Hippocampal formation (tissue), 2 donors: ENCODE measurements at places on chromosomes 7 and 10.

DNA sequence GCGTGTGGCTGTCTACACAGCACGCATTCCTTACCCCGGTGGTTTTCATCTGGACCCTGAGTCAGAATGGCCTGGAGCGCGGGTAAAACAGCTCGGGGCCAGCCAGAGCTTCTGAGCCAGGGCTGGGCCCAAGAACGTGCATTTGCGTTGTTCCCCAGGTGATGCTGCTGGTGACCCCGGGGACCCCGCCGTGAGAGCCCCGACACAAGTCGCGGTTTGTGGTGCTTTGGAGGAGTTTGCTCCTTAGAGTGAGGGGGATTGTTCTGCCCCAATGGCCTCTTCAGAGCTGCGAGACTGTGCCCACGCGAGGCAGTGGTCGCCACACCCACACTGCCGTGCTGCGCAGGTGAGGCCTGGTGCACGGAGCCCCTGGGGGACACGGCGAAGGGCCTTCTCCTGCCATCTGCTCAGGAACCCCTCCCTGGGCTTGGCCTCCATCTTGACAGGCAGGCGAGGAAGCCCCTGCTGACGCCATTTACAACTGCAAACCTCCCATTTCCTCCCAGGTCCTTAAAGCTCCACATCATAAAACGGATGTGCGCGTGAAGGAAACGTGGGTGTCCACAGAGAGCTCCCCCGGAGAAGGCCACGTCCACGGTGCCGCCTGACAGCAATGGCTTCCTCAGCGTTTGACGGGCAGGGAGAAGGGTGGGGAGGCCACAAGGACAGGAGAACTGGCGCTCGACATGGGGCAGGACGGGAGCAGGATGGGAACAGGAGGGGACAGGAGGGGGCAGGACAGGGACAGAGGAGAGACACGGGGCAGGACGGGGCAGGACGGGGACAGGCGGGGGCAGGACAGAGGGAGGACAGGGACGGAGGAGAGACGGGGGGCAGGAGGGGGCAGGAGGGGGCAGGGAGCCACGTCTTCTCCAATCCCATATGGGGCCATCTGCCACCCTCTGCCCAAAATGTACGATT, 477.2 kb downstream of the DNAJB6 start:
- no peak for DNase-seq

DNA sequence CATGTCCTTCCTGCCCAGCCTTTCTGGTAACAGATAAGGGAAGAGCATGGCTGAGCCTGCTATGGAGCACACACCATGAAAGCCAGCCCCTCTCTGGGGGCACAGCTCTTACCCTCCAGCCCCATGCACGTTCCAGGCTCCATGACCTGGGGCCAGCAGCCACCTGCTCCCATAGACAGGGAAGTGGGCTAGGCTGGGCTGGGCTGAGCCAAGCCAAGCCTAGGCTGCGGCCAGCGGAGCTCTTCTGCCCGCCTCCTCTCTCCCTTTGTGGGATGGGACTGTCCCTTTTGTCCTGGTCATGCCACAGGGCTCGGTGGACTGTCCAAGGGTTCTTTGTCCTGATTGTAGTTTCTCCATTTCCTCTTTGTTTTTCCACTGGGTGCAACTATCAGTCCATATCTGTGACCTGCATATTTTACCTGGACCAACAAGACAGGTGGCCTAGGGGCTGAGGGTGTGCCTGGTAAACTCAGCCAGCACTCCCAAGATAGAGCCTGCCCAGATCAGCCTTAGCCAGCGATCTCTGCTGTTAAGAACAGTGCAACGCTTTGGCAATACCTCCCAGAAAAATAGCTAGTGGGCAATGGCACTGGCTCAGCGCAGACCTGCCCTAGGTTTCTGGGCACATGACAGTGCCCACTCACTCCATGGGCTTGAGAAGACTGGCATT, 97.2 kb upstream of the BTBD16 start:
- no peak for DNase-seq

DNA sequence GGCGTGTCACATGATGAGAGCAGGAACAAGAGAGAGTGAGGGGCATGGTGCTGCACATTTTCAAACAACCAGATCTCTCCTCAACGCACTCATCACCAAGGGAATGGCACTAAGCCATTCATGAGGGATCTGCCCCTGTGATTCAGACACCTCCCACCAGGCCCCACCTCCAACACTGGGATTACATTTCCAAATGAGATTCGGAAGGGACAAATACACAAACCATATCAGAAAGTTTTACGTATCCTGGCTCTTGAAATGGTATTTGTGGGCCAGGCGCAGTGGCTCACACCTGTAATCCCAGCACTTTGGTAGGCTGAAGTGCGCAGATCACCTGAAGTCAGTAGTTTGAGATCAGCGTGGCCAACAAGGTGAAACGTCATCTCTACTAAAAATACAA, 189.4 kb downstream of the PLXDC2 start:
- DNase-seq = no peak

- no peak for DNase-seq
Observed at GRCh38 chr7:55873765-55874164, 11.2 kb upstream of the SEPTIN14 start.

DNA sequence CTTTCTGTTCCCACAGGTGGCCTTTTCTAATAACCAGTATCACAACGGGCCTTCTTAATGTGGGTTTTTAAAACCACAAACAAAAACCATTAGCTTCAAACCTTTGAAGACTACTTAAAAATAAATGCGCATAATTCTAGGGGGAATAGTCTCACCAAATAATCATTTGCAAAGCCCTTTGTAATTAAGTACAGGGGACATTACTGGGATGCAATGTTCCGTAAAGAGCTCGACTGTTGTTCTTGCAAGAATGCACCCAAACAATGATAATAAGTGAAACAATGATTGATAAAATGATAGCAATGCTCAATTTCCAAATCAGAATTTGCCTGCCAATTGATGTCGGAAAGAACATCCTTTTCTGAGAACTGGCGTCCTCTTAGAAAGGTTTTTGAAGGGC, 589.1 kb upstream of the ADARB2 start:
- DNase-seq = no peak

GRCh38 chr7:80307227-80307856, 172.7 kb downstream of the GNAI1 start:
- DNase-seq = no peak

GRCh38 chr7:70239918-70240317, 641.6 kb downstream of the AUTS2 start:
- no peak for DNase-seq

DNA sequence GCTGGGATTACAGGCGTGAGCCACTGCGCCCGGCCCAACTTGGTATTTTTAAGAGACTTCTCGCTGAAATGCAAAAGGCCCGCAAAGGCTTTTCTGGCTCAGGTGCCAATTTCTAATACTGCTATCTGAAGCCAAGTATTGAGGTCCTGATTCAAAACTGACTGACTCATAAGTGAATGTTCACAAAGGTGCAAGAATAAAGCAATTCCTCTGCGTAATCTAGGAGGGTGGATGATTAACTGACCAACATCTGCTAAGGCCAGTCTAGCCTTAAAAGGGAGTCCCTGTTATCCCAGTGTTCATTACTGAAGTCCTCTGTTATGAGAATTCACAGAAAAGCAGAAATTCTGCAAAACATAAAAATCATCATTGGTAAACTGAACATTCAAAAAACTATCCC, 111.4 kb downstream of the SRPK2 start:
- DNase-seq = no peak

DNA sequence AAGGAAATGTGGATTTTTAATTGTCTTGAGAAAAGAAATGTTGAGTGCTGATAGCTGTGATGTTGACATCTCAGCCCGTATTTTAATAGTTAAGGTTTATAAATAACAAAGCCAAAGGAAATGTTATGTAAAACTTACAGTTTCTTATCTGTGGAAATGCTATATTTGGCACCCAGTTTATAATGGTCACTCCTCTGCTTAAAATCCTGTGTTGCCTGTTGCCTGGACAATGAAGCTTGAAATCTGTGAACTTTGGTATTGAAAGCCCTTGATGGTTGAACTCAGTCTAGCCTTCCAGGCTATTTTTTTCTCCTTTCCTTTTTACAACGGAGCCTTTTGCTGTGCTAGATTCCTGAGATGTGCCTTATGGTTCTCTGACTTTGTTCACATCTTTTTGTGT, 46.5 kb downstream of the MCU start:
- DNase-seq = no peak

GRCh38 chr10:62577666-62578291, 203.6 kb downstream of the ZNF365 start:
- DNase-seq = no peak

GRCh38 chr7:44087911-44088838, 5.8 kb upstream of the POLM start:
- no peak for DNase-seq

DNA sequence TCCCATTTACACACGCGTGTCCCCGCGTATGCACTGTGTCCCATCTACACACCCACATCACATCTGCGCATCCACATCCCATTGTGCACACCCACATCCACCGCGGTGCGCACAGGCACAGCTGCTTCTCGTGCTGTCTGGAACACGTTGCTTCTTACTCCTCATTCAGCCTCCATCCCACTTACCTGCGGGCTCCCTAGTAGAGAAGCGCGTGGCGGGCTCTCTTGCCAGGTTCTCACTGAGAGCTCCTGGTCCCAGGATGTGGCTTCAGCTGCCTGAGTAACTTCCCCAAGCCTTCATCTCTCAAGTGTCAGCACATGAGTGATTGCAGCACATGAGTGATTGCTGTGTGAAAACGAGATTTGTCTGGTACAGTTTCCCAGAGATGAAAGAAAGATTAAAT, 117.8 kb downstream of the TRRAP start:
- DNase-seq = no peak
